ENCODE measurements at places on chromosomes 5 and 9.

- DNase-seq = no peak
These were observed 383.3 kb upstream of the ZNF462 start for GRCh38 chr9:106479679-106480078.

DNA sequence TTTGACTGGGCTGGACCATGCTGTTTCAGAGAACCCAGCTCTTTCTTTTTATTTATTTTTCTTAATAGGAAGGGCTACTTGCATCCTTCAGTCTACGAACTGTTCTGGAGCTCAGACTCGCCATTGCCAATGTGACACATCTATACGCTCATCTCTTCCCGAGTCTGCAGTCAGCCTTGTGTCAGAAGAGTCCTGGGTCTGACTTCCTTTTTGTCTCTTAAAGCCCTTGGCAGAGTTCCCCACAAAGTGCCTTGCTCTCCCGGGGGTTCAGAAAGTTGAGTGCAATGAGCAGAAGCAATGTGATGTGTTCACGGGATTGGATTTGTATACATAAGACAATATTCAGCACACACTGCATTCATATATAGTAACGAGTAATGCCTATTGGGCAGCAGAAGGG is 140.4 kb downstream of the ATPSCKMT start:
- DNase-seq = no peak

DNA sequence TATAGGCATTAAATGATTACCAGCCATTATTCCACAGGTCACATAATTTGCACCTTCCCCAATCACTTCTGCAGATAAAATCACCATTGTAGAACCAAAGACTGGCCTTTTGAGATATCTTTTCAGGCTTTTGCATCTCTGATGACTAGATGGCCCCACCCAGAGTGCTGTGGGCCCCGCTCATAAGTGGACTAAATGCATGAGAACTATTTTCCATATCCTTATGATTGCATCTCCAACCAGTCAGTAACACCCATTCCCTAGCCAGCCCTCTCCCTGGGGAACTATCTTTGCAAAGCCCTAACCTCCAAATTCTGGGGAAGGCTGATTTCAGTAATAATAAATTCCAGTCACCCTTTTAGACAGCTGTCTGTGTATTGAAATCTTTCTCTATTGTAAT is 53.5 kb upstream of the CDH9 start:
- no peak for DNase-seq

DNA sequence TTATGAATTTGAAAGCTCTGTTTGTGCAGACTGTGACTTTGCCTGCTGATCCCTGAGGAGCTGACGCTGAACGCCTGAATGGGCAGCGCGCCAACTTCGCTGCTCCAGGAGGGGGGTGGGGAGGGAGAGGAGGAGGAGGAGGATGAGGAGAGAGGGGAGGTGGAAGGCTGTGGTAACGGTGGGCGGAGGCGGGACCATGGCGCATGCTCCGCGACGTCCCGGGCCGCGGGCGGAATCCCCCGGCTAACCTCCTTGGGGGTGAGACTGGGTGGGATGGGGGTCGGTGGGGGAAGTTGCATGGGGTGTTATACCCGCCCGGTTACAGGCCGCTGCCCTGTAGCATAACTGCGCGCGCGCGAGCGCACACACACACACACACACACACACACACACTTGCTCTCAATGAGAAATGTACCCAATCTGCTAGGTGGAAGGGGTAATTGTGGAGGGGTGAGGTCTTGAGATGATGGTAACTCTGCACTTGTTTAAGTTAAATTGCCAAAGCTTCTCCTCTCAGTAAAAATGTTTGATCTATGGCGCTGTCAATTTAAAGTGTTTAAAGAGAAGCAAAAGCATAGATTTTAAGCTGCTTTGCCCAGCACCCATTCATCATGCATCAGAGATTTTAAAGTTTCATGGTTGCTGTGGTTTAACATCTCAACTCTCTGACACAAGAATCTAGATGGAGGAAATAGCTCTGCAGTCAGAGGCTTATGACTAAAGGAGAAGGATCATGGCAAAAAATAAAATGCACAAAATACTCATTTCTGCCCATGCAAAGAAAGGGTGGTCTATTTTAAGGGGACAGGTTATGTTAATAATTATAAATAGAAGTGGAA is 76.6 kb upstream of the TBCA start:
- DNase-seq = no peak

GRCh38 chr9:136341042-136341655 is 13.8 kb downstream of the GPSM1 start:
- DNase-seq = no peak

- no peak for DNase-seq
These were observed 60.4 kb upstream of the MOCS2 start for GRCh38 chr5:53169933-53170332.

DNA sequence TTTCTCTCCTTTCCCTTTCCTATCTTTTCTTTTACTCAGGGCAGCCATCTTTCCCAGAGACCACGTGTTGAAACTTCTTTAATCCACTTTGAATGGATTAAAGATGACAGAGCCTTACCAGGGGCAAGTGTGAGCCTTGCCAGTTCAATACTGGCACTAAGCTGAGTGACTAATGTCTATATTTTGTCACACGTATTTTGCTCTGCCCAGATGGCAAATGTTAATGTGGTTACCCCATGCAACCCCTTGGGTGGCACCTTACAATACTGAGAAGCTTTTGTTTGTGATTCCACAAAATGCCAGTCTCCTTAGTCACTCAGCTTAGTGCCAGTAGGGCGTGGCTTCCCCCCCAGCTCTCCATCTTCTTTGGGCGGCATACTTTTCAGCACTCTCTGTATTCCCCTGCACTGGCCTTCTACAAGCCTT is 24.8 kb downstream of the ANXA1 start:
- no peak for DNase-seq

GRCh38 chr5:93336330-93337110 is 244.5 kb downstream of the NR2F1-AS1 start:
- DNase-seq = no peak

- no peak for DNase-seq
These were observed 155.7 kb downstream of the RMI1 start for GRCh38 chr9:84136119-84136868.

DNA sequence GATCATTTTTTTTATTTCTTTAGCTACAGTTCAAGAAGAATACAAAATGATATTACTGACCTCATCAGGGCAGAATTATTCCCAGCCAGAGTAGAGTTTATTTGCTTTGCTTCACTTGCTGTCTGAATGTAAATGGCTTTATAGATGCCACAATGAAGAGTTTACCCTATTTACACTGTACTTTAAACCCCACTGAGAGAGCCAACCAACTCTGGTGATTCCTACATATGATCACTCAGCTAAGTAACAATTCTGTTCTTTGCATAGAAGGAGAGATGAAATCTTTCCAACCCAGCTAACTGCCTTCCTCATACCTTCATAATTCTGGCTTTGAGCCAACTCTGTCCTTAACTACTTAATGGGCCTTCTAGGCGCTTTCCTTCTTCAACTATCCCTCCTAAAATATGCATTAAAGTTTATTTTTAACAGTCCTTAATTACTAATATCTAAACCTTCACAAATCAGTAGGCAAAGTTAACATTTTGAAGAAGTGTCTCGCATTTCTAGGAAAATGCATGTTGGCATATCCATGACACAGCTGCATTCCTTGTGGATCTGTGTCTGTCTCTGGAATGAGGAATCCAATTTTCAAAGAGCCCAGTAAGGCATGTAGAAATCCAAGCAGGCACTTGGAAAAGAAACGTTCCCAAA is 284.8 kb upstream of the GRAMD2B start:
- no peak for DNase-seq

GRCh38 chr5:74576941-74577456 is 63.5 kb downstream of the ENC1 start:
- DNase-seq = no peak

- DNase-seq = no peak
These were observed 11.9 kb upstream of the TBC1D9B start for GRCh38 chr5:179919487-179920060.

DNA sequence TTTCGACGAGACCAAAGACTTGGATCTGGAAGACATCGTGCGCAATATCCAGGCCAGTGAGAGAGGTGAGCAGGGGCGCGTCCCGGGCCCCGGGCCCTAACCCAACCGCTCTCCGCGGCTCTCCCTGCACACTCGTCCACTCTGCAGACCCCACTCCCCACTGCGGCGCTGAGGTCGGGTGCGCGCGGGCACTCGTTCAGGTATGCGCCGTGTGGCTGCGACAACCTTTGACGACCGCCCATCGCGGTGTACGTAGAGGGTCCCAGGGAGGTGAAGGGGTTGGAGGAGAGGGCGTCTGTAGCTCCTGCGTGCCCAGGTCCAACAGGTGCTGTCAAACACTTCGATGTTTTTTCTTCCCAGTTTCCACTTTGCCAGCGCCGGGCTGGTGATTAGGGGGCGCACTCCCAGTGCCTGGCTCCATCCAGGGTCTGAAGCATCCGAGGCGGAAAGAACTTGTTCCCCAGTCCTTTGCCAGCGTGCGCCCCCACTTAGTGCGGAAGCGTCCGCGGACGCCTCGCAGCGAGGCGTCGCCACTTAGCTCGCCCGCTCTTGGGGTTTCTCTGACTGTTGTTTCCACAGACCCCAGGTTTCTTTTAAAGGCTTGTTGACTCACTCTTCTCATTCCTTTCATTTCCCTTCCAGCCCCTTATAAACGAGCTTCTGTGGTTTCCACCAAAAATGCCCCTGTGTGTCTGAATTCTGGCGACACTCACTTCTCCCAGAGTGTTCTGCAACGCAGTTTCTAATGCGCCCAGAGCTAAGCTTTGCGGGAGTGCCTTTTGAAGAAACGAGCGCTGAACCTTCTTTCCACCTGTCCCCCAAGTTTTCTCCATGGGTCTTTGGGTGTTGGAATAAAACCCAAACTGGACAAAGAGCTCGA is 1.6 kb downstream of the NPR3 start:
- no peak for DNase-seq

GRCh38 chr5:61614606-61615005 is 282.5 kb downstream of the ZSWIM6 start:
- no peak for DNase-seq

DNA sequence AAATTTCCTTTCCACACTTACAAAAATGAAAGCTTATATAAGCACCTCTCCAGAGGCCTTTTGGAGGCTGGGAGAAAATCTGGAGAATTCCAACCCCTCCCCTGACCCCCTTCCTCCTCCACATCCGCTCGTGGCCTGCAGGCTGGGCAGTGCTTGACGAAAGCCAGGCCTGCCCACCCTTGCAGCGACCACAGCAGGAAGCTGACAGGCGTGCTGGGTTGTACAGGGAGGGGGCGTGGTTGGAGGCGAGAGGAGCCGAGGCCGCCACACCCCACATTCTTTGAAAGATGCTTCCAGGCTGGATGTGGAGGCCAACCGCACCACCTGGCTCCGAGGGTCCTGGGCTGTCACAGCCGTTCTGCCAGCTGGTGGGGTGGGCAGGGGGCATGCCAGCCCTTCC is 47.8 kb upstream of the IER5L start:
- DNase-seq = no peak

DNA sequence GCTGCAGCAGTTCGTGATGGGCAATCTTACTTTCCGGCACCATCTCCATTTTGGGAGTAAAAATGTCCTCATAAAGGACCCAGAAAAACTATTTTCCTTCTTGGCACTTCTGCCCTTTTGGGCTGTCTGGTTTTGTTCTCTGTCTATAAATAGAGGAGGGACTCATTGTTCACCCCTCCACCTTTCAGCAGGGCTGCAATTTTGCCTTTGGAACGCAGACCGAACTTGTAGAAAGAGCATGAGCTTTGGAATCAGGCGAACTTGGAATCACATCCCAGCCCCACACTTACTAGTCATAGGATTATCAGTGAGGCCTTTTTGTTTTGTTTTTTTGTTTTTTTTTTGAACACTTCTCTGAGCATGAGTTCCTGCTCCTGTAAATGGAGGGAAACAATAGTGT is 178.1 kb upstream of the IL12B start:
- DNase-seq = no peak

- no peak for DNase-seq
These were observed 287.0 kb downstream of the DMRT2 start for GRCh38 chr9:1337169-1337568.

DNA sequence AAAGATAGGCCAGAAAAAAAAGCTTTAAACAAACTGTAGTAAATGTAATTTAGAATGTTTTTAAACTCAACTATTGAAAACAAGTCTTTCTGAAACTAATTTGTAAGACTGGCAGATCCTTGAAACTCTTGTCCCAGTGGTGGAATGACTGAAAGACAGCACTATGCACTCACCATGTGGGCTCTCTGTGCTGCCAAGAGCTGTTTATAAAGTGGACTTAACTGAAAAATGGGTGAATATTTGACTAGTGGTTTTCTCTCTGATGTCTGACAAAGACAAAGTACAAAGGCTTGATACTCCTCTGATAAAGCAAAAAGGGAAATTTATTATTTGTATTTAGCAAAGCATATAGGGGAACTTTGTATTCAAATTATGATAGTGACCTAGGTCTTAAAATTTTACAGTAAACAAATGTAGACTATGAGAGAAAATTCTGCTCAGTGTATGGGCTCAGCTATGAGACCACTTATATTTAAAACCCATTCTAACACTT is 635.4 kb downstream of the NR2F1-AS1 start:
- no peak for DNase-seq

DNA sequence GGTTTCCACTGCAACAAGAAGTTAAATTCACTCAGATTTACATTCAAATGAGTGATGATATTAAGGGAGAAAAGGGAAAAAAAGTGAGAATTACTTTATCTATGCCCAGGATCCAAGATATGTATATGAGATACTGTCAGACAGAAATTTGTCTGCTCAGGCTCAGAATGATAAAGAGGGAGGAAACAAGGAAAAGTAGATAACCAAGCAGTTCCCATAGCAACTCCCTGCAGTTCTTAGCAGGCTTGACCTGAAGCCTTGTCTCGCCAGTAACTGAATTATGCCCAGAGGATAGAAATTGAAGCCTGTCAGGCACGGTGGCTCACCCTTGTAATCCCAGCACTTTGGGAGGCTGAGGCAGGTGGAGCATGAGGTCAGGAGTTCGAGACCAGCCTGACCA is 304.4 kb downstream of the TLE1 start:
- DNase-seq = no peak

GRCh38 chr9:90038763-90039162 is 434.0 kb downstream of the GADD45G start:
- no peak for DNase-seq

GRCh38 chr5:34547300-34548085 is 108.6 kb upstream of the RAI14 start:
- no peak for DNase-seq

DNA sequence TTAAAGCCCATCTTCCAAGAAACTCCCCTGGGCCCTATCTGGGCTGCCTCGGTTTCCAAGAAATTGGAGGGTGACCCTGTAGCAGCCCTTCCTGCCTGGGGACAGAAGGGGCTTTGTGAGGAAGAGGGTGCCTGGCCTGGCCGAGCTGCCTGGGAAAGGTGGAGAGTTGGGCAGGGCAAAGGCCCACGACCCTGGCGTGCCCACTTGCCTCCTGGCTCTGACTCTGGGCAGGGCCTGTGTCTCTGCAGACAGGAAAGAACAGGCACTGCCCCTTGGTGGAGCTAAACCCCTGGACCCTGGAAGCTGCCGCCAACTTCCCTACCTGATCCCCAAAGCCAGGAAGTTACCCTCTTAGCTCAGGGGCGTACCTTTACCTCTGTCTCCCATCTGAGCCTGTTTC is 149.3 kb downstream of the RGS3 start:
- no peak for DNase-seq

- no peak for DNase-seq
These were observed 12.6 kb upstream of the MUSK start for GRCh38 chr9:110655754-110656641.

- DNase-seq = no peak
These were observed 30.4 kb upstream of the LTC4S start for GRCh38 chr5:179763215-179763945.

Data from esophagus squamous epithelium (tissue), 5 donors.